ENCODE measurements at places on chromosomes 11 and 22.
A peak's percentile ranks its signal among the peaks of the same experiment; 100 is the strongest.

DNA sequence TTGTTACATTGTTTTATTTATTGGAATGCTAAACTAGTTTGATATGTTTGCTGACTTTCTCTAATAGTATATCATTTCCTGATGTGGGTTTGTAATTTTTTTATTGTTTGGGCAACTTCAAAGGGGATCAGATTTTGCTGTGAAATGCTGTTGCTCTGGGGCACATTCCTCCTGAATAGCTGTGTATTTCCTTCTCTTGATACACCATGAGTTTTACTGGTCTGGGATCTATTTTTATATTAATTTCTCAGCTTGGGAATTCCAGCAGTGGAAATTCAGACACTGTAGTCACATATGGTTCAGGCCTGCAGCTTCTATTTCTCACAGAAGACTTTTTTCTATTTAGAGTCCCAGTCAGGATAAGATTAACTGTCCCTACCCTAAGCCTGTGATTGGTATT lies 58.9 kb downstream of the RPUSD4 start:
- no peak for DNase-seq

DNA sequence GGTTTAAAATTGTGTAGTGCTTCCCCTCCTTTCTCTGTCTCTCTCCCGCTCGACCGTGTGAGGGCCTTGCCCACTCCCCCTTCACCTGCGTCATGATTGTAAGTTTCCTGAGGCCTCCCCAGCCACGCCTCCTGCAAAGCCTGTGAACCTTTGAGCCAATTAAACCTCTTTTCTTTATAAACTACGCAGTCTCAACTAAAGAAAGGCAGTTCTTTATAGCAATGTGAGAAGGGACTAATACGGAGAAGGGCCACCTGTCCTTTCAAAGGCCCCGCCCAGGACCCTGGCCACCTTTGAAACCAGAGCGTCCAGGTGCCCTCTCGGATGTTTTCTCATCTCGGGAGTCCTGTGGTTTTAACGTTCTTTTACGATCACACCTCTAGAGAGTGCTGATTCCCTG lies 741.5 kb downstream of the BRD1 start:
- no peak for DNase-seq

DNA sequence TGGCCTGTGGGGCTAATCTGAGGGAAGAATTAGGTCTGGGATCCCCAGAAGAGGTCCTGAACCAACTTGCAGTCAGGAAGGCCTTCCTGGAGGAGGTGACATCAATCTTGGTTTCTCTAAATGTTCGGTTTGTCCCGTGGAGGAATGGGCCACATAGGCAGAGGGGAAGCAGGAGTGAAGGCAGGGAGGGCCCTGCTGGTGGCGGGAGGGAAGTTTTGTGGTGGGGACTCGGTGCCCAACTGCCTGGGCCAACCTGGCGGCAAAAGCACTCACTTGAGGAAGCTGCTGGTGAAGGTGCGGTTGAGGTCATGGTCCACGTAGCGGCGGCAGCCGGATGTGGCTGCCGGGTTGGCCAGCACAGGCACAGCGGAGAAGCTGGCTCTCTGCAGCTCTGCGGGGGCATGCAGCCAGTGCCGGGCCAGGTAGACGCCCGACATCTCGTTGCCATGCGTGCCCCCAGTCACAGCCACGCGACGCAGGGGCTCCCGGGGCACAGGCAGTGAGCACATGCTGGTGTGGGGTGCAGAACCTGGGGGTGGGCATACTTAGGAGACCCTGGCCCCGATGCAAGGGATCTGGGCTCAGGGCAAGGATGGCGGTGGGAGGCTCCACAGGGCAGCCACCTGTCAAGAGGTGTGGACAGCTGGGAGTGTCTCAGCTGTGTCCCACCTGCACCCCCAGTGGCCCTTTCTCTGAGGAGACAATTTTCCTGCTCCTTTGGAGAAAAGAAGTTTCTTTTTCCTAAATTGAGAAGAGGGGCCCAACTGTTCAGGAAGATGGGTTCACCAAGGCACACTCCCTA lies 3.8 kb downstream of the ACY3 start:
- DNase-seq: peak; percentile 71

- no peak for DNase-seq
These were observed 2.7 kb upstream of the MAPK12 start for GRCh38 chr22:50264104-50264745.

GRCh38 chr11:114259551-114259983 lies 36.6 kb upstream of the NNMT start:
- DNase-seq: no peak

DNA sequence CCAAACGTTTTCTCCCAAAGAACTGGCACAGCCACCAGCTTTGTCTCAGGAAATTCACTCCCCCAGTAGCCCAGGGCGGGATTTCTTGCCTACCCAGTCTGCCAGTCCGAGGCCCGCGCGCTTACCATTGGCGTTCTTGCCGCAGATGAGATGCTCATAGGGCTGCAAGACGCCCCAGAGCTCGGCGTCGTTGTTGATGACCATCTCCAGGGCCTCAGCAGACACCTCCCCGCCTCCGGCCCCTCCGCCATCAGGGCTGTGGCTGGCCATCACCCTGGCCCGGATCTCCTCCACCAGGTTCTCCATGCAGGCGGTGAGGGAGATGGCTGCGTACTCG lies 1.3 kb downstream of the ABTB2 start:
- DNase-seq: no peak

DNA sequence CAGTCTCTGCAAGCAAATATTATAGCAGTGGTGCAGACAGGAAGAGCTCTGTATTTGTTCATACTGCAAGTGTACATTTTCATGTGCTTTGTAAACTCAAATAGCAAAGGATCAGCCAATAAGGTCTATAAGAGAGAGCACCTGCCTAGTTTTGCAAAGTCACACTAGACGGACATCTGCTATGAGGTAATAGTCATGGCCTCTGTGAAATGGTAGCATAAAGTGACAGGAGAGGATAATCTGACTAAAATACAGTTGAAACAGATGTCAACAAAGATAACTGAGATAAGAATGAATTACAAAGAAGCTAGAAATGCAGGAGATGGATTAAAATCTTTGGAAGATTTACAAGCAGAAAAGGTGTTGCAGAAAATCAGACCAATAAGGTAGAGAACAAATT lies 70.6 kb upstream of the SPON1 start:
- no peak for DNase-seq

DNA sequence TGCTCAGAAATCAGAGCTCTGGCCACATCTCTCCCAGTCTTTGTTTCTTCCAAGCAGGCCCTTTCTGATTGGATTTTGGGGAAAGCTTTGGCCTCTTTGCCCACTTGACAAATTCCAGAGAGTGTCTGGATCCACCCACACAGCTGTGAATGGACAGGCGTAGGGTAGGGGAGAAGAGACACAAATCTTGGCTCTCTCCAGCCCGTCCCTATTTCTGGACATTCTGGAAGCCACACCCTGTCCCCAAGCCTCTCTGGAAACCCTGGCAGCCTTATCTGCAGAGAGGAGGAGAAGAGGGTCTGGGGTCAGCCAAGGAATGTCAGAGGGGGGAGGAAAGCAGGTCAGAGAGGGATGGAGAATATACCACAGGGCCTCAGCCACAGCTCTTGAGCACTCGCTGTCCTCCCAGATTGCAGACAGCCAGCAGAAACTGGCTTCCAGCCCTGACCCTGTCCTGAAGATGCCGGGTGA lies 59.5 kb upstream of the WNT11 start:
- DNase-seq: no peak

DNA sequence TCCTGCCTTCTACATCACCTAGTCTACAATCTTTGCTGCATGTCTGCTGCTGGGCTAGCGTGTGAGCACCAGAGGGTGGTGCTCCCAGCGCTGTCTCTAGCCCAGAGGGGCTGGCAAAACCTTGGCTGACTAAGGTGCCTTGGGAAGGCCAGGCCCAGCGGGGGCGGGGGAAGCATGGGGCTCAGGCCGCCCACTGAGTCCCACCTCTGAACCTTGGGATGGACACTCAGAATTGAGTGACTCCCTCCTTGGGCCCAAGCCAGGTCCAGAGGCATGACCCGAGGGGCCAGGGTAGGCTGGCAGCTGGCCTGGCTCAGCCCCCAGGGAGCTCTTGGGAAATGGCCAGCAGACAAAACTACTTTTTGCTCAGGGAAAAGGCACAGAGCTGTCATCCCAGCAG lies 7.6 kb upstream of the GAL3ST1 start:
- no peak for DNase-seq

GRCh38 chr11:120226242-120226641 lies 13.7 kb upstream of the POU2F3 start:
- no peak for DNase-seq

GRCh38 chr22:29463629-29464028 lies 16.4 kb upstream of the NEFH start:
- no peak for DNase-seq

GRCh38 chr11:60838132-60838531 lies 3.8 kb upstream of the CCDC86 start:
- DNase-seq: no peak

DNA sequence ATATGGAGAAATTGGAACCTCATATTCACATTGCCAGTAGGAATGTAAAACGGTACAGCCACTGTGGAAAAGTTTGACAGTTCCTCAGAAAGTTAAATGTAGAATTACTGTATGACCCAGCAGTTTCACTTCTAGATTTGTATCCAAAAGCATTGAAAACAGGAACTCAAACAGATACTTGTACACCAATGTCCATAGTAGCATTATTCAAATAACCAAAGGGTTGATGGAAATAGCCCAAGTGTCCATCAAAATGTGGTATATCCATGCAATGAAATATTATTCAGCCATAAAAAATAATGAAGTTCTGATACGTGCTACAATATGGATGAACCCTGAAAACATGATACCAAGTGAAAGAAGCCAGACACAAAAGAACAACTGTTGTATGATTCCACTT lies 17.8 kb downstream of the PRRG4 start:
- no peak for DNase-seq

DNA sequence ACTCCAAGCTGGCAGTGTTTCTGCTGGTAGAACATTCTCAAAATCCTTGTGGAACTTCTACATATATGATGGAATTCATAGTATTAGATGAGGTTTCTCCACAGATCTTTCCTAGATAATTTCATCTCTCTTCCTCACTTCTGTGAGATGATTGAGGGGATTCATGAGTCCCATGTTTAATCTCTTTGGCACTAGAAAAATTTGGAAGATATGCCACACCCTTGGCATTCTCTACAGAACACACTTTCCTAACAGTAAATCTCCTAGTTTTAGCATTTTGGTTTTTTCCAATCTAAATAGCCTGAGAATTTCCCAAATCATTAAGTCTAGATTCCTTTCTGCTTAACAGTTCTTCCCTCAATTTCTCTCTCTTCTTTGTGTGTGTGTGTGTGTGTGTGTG lies 35.3 kb downstream of the MED15 start:
- no peak for DNase-seq

- no peak for DNase-seq
These were observed 505.4 kb downstream of the KCNA4 start for GRCh38 chr11:29511394-29511793.

GRCh38 chr11:118058311-118059245 lies 18.3 kb upstream of the TMPRSS4 start:
- DNase-seq: no peak

- DNase-seq: no peak
These were observed 17.4 kb upstream of the SLC1A2 start for GRCh38 chr11:35436581-35437250.

DNA sequence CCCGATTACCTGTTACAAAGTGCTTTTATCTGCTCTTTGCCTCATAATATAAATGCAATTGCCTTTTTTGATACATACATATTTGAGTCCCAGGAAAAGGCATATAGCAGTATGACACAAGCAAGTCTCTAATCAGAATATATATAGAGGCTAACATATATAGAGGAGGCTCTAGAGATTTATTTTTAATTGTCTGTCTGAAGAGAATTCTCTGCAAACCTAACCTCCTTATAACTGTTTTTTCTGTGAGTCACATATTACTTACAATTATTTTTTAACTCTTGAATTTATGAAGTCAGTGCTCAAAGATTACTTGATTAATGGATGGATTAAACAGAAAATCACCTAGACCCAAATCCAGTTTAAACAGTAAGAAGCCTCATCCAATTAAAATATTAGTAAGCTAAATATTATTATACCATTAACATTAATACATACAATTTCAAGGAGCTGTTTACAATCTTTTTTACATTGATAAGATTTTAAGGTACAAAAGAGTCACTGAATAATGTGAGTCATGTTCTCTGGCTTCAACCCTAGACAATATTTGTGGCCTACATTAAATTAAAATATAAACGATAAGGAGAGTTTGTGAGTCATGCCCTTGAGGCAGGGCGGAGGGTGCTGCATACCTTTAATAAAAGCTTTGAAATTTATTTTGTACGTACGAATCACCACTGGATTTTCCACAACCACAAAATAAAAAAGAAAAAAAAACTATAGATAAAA lies 19.2 kb upstream of the MMP13 start:
- no peak for DNase-seq

DNA sequence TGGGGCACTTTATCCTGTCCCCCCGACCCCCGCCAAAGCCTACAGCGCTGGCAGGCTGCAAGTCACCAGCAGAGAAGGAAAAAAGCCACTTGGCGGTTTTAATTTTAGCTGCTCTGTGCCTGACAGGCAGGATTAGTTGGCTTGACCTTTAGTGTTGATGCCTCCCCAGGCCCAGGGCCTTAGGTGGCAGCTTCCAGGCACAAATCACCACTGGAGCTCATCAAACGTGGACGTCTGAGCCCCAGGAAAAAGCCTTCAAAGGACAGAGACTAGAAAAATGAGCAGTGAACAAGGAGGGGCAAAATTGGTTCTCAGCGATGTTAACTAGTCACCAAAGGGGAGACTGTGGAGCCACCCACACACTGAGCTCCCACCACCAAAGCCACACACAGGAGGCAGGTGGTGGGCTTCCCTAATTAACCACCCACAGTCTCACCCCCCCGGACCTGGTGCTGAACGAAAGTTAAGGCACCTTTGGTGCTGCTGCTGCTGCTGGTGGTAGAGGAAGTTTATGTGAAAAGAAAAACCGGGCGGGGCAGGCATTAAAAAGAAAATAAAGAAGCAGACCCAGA lies 4.4 kb upstream of the PYGM start:
- peak; percentile 73 for DNase-seq

Measured in DND-41 (cell line).